BE2C (cell line): ENCODE measurements at places on chromosomes 16 and 17.

DNA sequence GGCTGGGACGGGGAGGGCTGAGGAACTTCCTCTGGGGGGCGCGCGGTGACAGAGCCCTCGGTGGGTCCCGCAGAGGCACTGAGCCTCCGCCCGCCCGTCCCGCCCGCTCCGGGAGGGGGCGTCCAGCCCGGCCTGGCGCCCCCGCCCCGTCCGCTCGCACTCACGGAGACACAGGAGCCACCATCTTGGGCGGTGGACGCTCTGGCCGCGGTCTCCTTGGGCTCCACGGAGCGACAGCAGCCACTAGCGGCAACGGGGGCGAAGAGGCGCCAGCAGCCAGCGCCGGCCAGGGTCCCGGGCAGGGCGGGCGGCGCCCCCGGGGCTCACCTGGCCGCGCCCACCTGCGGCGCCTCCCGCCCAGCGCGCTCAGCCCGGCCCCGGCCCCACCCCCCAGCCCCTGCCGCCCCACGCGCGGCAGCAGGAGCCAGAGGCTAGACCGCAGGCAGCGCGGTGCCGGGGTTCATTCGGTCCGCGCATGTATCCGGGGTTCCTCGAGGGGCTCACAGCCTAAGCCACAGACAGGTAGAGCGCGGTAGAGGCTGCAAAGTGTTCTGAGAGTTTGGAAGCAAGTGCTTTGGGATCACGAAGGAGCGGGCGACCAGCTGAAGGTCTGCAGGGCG, at the start of gene C17orf113:
Gene C17orf113 (minus strand): TSS at position 209 of the 620 bp plus-strand sequence. CDS start 7,225 bp downstream, outside the sequence.
- DNase-seq, result peak; percentile 79

GRCh38 chr16:4664538-4665418, 28.6 kb upstream of the NUDT16L1 start:
- no peak for DNase-seq

- DNase-seq, result no peak
These were observed 85.6 kb upstream of the CCL2 start for GRCh38 chr17:34169496-34169895.

GRCh38 chr16:23107117-23107516, 42.1 kb downstream of the USP31 start:
- no peak for DNase-seq

DNA sequence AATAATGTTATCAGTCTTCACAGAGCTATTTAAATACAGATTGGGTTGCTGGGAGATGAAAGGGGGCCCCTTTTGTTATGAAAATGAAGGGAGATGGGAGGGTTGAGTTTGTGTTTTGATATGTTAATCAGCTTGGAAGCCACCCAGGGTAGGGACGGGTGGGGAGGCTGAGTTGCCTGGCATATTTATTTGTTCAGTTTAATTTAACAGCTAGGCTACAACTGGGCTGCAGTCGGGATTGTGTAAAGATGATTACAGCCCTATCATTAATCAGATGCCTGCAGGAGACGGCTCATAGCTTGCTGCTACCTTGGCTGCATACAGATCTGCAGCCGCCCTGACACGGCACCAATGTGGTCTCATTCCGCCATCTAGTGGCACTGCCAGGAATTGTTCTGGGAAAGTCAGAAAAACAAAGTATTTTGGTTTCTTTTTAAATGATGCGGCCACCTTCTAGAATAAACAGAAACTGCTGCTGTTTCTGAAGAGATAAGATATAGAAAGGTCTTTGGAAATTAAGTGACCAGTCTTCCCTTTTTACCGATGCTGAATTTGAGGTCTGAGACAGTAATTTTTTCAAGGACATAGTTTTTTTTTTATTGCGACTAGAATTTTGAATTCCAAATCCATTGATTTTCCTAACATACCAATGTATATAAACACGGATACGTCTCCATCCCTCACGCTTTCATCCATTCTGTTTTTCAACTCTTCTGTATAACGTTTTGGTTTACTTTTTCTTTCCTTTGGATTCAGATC, 458.0 kb upstream of the ASIC2 start:
- DNase-seq, result peak; percentile 69

- no peak for DNase-seq
These were observed 20.1 kb downstream of the SIAH1 start for GRCh38 chr16:48365025-48365600.

DNA sequence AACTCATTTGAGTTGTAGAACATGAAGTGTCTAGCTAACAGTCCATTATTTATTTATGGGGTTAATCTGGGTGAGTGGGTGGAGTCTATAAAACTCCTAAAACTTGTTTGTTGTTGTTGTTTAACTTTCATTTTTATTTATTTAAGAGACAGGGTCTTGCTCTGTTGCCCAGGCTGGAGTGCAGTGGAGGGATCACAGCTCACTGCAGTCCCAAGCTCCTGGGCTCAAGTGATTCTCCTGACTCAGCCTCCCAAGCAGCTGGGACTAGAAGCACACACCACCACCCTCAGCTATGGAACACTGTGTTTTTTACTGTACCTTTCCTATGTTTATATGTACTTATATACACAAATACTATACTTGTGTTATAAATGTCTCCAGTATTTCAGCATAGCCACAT, 77.8 kb upstream of the CLEC18B start:
- DNase-seq, result no peak

- DNase-seq, result no peak
These were observed 19.6 kb upstream of the ATP2A3 start for GRCh38 chr17:3983606-3984484.

DNA sequence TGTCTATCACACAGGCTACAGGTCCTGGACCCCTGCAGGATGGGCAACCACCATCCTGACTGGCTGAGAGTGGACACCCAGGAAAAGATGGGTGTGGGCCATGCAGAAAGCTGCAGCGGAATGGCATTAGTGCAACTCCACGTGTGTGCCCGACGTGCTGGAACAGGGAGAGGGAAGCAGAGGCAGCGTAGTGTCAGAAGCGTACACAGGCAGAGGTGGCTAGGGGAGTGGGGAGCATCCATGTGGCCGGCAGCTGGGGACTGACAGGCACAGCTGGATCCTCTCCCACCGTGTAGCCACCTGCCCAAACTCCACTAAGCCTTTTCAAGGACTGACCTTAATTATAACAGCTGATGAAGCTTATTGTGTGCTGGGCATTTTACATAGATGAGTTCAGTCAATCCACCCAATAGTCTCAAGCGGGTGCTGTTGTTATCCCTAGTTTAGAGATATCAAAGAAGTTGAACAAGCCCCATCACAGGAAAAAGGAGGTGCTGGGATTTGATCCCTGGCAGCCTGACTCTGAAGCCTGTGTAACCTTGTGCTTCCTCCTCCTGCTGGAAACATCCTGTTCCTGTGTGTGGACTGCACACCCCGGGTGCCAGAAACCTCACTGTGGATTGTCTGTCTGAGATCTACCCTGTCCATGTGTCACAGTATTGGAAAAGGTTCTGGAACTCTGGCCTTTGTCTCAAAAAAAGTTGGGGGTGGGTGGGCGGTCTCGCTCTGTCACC, 114.0 kb downstream of the PRKCA start:
- DNase-seq, result no peak

DNA sequence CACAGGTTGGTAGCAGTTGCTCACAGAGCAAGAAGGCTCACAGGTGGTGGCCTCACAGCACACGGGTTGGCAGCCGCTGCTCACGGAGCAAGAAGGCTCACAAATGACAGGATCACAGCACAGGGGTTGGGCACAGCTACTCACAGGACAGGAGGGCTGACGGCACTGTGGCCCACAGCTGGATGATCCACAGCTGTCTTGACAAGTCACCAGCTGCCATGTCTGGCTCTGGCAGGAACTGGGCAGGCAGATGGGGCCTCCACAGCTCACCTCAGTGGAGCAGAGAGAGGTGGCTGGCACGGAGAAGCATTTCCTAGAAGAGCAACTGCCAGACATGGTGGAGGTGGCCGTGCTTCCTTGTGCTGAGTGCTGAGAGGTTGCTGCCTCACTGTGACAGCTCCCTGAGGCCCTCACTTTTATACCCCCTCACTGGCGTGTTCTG, at the start of gene KRTAP16-1:
Gene KRTAP16-1 (minus strand): TSS at position 392 of the 442 bp plus-strand sequence. CDS start 56 bp downstream, at position 336.
- DNase-seq, result no peak
